ENCODE measurements at places on chromosomes 11 and 22.

GRCh38 chr22:28560046-28560742 is 119.4 kb downstream of the TTC28 start:
- peak; percentile 65 for DNase-seq

- DNase-seq = no peak
These were observed 37.4 kb upstream of the TP53I11 start for GRCh38 chr11:44988111-44988510.

GRCh38 chr11:1205121-1205986 is 17.5 kb upstream of the MUC5B start:
- no peak for DNase-seq

DNA sequence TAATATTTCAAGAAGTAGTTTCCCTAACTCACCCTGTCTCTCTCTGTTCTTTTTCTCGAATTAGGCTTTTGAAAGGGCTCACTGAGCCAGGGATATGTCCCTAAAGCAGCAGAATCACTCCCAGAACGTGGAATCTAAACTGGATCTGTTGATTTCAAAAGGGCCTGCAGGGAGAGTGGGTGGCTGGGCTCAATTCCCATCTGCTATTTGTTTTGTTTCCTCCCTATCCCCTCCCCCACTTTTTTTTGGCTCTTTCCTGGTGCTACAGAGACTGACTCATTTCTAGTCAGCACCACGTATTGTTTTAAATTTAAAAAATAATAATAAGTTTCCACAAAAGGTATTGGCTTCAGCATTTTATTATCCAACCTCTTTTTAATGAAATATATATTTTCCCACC is 961.5 kb downstream of the FAM181B start:
- no peak for DNase-seq

GRCh38 chr11:68002938-68003845 is 705 bp downstream of the UNC93B1 start:
- DNase-seq = peak; percentile 57

Measured in hematopoietic multipotent progenitor cell treated with erythropoietin and hydrocortisone succinate and interleukin-3 and kit ligand, for 4 days (in vitro differentiated cells).